Heart right ventricle (tissue), 16 donors: ENCODE measurements at places on chromosomes 16 and 17. TPM values are rescaled to one million over a fixed set of nuclear protein-coding genes. Genes with fewer than 3 reads are reported as not detected.

KRTAP3-1 gene
- total RNA-seq: not detected

GRCh38 chr16:78551487-78552085 is 452.1 kb downstream of the WWOX start:
- no peak for DNase-seq

- DNase-seq: no peak
These were observed 55.0 kb upstream of the ATP2A3 start for GRCh38 chr17:4019275-4019674.

GRCh38 chr17:69423450-69423849 is 9.0 kb downstream of the MAP2K6 start:
- DNase-seq: no peak

GRCh38 chr16:86992587-86992986 is 324.6 kb downstream of the C16orf95 start:
- DNase-seq: no peak

ALOXE3 gene
- total RNA-seq: not detected

IRX5 gene
- 26.3 TPM for total RNA-seq
